ENCODE measurements at places on chromosomes 3 and 15. TPM values are rescaled to one million over a fixed set of nuclear protein-coding genes. Genes with fewer than 3 reads are reported as not detected.

PLA2G4E gene
- total RNA-seq = not detected

AMIGO3 gene
- total RNA-seq = 0.14 TPM

TMEM108 gene
- 0.29 TPM for total RNA-seq

TMC3 gene
- not detected for total RNA-seq

NLGN1 gene
- total RNA-seq = 52.5 TPM

LRRC31 gene
- total RNA-seq = not detected

CNOT10 gene
- total RNA-seq = 31.4 TPM

RTP3 gene
- total RNA-seq = not detected

FSD2 gene
- total RNA-seq = under 0.01 TPM

ZKSCAN7 gene
- 0.66 TPM for total RNA-seq

MRPS25 gene
- 21.9 TPM for total RNA-seq

MEIS2 gene
- 37.7 TPM for total RNA-seq

GREM1 gene
- total RNA-seq = 0.07 TPM

Data from thoracic aorta endothelial cell (primary cell).